ENCODE measurements at places on chromosomes 12 and 14.
A peak's percentile ranks its signal among the peaks of the same experiment; 100 is the strongest.

DNA sequence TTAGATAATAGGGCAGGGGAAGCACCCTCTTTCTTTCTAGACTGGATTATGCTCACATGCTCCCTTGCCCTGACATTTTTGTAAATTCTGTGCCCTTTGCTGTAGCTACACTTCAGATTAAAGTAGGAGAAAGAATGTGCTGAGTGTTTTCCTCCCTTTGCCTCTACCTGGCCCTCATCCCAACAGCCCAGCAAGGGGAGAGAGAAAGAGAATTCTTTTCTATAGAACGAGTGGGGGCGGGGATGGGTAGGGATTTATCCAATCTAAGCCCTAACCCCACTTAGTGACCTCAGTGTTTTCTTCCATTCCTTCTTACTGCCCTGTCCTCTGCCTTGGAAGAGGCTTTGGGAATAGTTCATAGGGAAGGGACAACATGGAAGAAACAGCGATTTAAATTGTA is 13.5 kb downstream of the GPR84 start:
- DNase-seq: no peak

GRCh38 chr14:71711619-71712018 is 220.6 kb upstream of the RGS6 start:
- no peak for DNase-seq

DNA sequence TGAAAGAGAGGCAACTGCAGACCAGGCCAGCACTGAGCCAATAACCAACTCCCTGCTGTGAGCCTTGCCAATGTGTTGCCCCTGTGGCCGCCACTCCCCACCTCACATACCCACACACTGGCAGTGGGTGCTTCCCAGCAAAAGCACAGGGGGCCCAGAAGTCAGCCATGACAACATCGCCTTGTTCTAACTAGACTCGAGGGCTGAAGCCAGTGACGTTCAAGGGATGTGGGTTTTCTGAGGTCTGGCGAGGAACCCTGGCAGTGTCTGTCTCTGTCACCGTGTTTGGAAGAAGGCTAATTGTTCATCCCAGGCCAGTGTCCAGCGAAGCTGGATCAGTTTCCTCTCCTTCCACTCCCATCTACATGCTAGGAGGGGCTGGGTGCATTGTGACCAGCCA is 311.8 kb upstream of the AMIGO2 start:
- peak; percentile 83 for DNase-seq

GRCh38 chr12:32475724-32476123 is 76.4 kb downstream of the FGD4 start:
- no peak for DNase-seq

DNA sequence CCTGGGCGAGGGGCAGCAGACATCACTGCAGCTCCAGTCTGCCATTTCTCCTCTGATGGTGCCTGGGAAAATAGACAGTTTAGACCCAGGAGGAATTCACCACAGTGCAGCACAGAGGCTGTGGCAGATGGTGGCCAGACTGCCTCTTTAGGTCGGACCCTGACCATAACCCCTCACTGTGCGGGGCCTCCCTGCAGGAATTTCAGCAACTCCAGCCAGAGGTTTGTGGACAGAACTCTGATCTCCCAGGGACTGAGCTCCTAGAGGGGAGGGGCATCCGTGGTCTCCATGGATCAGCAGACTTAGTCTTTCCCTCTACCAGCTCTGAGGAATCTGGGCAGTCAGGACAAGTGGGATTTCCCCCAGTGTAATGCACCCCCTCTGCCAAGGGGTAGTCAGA is 106.5 kb downstream of the ZC3H14 start:
- no peak for DNase-seq

- no peak for DNase-seq
These were observed 676 bp downstream of the MRPL42 start for GRCh38 chr12:93468008-93468371.

DNA sequence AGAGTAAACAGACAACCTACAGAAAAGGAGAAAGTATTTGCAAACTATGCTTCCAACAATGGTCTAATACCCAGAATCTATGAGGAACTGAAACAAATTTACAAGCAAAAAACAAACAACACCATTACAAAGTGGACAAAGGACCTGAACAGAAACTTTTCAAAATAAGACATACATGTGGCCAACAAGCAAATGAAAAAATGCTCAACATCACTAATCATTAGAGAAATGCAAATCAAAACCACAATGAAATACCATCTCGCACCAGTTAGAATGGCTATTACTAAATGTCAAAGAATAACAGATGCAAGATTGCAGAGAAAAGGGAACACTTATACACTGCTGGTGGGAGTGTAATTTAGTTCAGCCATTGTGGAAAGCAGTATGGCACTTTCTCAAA is 125.8 kb downstream of the C12orf42 start:
- no peak for DNase-seq

DNA sequence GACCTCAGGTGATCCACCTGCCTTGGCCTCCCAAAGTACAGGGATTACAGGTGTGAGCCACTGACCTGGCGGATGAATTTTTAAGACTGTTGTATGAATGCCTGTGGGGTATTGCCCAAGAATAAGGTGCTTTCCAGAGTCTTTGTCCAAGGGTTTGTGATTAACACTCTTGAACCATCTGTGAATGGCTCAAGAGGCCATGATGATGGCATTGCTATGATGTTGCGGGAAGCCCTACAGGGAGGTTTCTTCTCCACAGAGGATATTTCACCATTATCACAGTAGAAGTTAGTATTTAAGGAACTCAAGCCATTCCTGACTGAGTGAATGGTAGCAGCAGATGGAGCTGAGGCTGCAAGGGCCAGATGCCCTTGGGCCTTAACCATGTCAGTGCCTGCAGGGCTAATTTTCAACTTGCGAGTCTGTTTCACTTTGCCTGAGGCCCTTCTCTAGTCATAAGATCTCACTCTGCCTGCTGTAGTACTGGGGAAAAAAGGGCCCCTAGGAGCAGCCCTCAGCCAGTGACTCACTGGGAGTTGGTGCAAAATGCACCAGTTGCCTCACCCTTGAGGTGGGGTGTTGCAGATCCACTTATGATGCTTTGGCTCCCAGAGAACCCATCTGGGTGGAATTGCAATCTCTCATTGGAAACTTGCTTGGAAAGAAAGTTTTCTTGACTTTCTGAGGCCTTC is 108.6 kb upstream of the FLRT2 start:
- DNase-seq: no peak

DNA sequence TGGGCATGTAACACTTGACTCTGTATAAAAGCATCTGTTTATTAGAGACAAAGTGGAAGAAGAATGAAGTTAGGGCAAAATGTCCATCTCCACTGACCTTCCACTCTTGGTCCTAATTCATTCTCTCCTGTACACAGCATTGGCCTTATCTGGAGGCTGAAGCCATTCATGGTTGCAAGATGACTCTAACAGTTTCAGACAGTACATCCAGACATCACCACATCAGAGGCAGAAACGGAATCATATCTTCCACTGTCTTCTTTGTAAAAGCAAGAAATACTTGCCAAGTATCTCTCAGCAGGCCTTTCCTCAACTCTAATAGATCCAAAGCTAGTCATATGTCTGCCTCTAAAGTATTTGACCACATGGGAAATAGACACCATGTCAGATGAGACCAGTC is 41.1 kb downstream of the PTHLH start:
- DNase-seq: no peak

- DNase-seq: no peak
These were observed 191.3 kb downstream of the ANO6 start for GRCh38 chr12:45406988-45407850.

GRCh38 chr14:75393794-75394193 is 34.0 kb upstream of the JDP2 start:
- no peak for DNase-seq

DNA sequence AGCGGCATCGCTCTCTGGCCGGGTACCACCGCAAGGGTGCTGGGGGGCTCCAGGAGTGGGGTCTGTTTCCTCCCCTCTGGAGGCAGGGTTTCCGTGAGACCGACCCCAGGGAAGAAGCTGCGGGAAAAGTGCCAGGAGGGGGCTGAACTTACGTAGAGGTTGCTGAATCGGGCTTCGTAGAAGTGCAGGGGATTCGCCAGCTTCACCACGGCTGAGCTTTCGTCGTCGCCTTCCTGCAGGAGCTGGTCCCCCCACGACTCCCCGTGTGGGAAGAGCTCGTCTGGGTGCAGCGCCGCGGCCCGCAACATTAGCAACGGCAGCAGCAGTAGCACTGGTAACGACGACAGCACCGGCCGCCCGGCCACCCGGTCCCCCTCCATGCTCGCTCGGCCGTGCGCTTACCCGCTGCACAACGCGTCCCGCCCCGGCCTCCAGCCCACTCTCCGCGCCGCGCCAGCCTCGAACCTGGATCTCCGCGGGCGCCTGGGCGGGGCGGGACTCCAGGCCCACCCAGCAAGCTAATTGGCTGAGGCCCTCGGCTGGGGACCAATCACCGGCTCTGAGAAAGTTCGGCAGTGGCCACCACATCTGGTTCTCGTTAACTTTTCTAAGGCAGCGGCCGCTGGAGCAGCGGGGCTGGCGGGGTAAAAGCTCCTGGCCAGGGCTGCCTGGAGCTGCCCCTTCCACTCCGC is at the start of gene NID2:
NID2 (minus strand) TSS at position 445 of the 692 bp plus-strand sequence; CDS start at position 380, 65 bp downstream.
- DNase-seq: peak; percentile 79

DNA sequence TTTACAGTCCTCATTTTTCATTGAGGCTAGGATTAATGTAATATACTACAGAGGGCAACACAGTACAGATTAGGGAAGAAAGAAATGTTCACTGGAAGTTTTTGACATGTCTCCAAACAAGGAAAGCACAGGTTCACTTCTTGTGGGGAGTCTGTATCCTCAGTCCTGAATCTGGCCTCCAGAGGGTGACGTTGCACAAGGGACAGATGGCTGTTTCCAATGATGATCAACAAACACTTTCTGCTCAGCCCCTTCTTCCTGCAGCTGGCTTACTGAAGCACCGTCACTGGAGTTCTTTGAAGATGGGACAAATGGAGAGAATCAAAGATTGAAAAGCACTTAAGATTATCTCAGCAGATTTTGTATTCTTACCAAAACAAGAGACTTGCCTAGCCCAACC is 123.3 kb upstream of the OR4E1 start:
- no peak for DNase-seq

- DNase-seq: no peak
These were observed 39.1 kb downstream of the ADCK1 start for GRCh38 chr14:77838831-77839511.

- no peak for DNase-seq
These were observed 177.2 kb downstream of the C12orf42 start for GRCh38 chr12:103318566-103318965.

DNA sequence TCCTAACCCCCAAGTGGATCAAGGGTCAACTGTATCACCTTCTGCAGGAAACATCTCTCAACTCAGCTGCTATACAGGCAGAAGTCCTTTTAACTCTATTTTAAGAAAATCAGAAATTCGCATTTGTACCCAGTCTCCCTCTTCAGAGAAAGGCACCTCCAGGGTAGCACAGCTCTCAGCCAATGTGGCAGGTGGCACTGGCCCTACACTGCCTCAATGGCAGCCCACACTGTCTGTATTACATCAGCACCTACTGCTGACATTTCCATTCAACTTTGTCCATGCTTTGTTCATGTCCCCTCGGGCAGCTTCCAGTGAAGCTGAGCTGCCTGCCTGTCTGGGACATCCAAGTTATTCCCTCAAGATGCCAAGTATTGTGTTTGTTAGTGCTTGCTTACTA is 8.8 kb downstream of the SPTSSA start:
- DNase-seq: no peak
